Activated naive CD8-positive, alpha-beta T cell treated with anti-CD3 and anti-CD28 coated beads, Interleukin-2, amount 10 ng/mL, durations not matched to agents 7 days and 5 days (primary cell): ENCODE measurements at places on chromosomes 1 and 21.
A peak's percentile ranks its signal among the peaks of the same experiment; 100 is the strongest.

GRCh38 chr1:170558731-170559130 lies 26.8 kb downstream of the GORAB start:
- no peak for DNase-seq

DNA sequence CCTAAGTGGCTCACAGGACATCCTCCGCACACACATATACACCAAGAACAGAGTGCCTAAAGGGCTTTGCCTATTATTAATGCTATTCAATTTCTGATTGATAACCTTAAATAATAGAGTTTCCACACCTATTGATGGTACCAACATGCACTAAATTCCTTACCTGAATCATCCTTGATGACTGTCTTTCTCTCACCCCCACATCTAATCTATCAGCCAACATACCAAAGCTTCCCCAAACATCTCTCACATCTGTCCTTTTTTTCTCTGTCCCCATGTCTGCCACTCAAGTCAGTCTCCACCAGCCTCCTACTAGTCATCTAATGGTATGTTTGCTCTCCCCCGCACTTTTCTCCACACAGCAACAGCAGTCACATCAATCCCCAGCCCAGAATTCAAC lies 174.4 kb downstream of the DSCAM start:
- no peak for DNase-seq

GRCh38 chr1:6152181-6152580 lies 27.9 kb downstream of the CHD5 start:
- DNase-seq: no peak

- no peak for DNase-seq
These were observed 97.8 kb downstream of the BEND5 start for GRCh38 chr1:48678710-48679505.

- no peak for DNase-seq
These were observed 33.2 kb downstream of the TRAF5 start for GRCh38 chr1:211359876-211360275.

GRCh38 chr1:41957568-41957967 lies 38.8 kb upstream of the HIVEP3 start:
- DNase-seq: no peak

DNA sequence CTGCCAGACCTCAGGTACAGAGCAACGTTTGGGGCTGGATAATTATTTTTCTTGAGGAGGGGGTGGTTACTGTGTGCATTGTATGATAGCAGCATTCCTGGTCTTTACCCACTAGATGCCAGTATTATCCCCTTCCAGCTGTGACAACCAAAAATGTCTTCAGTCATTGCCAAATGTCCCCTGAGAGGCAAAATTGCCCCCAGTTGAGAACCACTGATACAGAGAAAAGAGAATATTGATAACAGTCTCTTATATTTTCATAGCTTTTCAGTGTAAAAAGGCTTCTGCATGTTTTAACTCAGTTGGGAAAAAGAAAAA lies 51.8 kb upstream of the SYT14 start:
- DNase-seq: no peak

GRCh38 chr1:98949621-98950020 lies 55.0 kb downstream of the PLPPR5 start:
- no peak for DNase-seq

GRCh38 chr1:5981009-5981380 lies 11.2 kb downstream of the NPHP4 start:
- no peak for DNase-seq

GRCh38 chr1:220700556-220701179 lies 10.5 kb downstream of the C1orf115 start:
- DNase-seq: no peak

GRCh38 chr1:184424945-184425344 lies 38.1 kb downstream of the C1orf21 start:
- no peak for DNase-seq

- DNase-seq: no peak
These were observed 43.9 kb upstream of the TACSTD2 start for GRCh38 chr1:58620926-58621325.

GRCh38 chr1:90339811-90340210 lies 344.9 kb downstream of the ZNF326 start:
- DNase-seq: no peak

DNA sequence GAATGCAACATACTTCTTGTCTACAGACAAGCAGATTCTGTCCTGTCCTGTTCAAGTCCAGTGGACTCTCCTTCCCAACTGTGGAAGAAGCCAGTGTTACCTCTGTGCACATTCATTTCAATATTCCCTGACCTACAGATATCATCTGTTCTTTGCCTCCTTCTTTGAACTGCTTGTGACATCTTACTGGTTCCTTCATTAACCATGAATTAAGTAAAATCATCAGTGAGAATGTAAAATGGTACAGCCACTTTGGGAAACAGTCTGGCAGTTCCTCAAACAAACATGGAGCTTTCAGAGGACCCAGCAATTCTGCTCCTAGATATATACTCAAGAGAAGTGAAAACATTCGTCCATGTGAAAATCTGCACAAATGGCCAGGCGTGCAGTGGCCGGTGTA lies 6.8 kb downstream of the SRARP start:
- DNase-seq: no peak

- DNase-seq: no peak
These were observed 445.5 kb downstream of the MATN1 start for GRCh38 chr1:30277911-30278310.

GRCh38 chr1:29711582-29712283 lies 475.4 kb downstream of the PTPRU start:
- DNase-seq: no peak

GRCh38 chr1:202291961-202292712 lies 49.6 kb downstream of the UBE2T start:
- no peak for DNase-seq

DNA sequence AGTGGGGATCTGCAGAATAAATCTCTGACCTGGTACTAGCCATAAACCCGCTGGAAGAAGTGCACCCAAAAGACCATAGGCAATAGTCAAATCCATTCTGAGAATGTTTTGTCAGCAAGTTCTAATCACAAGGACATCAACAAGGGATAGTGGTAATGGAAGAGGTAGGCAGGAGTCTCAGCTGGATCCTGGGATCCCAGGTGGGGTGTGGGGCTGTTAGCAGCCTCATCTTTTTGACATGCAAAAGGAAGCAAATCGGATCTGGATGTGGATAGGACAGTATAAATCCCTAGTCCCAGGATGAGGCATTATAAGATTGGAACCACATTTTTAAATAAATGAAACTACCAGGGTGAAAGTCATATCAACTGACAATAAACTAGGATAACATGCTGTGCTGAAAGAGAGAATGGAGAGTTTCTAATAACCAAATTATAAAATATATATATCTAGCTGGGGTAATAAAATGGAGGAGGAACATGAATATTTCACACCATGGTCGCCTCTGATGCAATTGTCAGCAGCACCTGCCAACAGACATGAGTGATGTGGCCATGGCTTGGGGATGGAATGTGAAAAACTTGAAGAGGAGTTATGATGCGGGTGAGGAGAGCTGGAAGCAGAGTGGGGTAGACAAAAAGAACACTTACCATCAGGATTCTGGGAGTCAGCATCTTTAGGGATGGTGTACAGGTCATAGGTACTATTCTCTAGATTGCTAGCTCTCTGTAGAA lies 23.7 kb upstream of the PEX19 start:
- no peak for DNase-seq

DNA sequence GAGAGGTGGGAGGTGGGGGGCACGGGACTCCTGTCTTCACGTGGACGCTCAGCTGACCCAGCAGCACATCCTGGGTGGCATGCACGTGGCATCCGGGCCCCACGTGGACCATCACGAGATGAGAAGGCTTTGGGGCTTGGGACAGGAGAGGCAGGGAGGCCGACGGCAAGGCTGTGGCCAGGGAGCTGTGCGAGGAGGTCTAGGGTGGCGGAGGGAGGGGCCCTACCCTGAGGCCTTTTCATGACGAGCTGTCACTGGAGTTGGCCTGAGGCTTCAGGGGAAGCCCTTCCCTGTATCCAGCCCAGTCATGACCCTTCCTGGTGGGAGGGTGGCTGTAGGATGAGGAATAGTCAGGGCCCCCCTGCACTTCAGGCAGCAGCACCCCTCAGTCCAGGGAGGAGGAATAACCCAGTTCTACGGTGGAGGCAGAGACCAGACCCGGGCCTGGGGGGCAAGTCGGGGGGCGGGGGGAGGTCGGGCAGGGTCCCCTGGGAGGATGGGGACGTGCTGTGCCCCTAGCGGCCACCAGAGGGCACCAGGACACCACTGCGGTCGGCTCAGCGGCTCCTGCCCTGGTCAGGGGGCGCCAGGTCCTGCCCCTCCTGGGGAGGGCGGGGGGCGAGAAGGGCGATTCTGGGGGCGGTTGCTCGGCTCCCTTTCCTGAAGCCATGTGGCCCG lies 2.0 kb upstream of the PERM1 start:
- peak; percentile 73 for DNase-seq

DNA sequence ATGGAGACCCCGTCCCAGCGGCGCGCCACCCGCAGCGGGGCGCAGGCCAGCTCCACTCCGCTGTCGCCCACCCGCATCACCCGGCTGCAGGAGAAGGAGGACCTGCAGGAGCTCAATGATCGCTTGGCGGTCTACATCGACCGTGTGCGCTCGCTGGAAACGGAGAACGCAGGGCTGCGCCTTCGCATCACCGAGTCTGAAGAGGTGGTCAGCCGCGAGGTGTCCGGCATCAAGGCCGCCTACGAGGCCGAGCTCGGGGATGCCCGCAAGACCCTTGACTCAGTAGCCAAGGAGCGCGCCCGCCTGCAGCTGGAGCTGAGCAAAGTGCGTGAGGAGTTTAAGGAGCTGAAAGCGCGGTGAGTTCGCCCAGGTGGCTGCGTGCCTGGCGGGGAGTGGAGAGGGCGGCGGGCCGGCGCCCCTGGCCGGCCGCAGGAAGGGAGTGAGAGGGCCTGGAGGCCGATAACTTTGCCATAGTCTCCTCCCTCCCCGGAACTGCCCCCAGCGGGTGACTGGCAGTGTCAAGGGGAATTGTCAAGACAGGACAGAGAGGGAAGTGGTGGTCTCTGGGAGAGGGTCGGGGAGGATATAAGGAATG lies 505 bp downstream of the LMNA start:
- no peak for DNase-seq

- no peak for DNase-seq
These were observed 14.4 kb downstream of the NSL1 start for GRCh38 chr1:212777151-212777550.

DNA sequence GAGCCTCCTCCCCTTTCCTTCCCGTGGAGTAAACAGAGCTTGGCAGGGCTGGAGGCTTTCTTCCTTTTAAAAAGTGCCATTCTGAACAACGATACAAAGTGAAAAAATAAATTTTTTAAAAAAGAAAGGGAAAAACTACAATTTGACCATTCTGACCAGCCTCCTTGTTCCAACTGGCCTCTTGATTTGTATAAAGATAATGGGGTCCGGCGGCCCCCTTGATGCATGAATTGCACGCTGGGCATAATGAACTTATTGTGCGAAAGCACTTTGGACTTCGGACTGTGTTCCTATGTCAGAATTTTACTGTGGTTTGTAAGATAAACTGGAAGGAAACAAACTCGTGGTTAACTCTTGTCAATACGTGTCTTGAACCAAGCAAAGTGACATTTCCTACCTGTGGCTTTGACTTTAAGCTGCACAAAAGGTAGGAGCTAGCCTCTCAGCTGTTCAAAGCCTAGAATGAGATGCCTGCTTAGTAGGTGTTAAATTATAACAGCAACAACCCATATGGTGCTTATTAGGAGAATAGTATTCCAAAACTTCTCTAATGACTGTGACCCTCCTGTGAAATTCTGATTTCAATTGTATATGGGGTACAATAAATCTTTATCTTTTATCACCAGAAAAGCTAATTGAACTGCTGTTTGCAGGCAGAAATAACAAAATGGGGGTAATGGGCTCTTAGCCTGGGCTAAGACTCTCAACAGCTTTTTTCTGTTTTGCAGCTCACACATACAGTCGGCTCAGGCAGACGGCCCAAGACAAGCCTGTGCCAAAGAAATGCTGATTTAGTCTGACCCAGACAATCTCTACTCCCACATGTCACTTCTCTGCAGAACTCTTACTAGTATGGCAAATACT lies 9.3 kb downstream of the IRF2BP2 start:
- no peak for DNase-seq

DNA sequence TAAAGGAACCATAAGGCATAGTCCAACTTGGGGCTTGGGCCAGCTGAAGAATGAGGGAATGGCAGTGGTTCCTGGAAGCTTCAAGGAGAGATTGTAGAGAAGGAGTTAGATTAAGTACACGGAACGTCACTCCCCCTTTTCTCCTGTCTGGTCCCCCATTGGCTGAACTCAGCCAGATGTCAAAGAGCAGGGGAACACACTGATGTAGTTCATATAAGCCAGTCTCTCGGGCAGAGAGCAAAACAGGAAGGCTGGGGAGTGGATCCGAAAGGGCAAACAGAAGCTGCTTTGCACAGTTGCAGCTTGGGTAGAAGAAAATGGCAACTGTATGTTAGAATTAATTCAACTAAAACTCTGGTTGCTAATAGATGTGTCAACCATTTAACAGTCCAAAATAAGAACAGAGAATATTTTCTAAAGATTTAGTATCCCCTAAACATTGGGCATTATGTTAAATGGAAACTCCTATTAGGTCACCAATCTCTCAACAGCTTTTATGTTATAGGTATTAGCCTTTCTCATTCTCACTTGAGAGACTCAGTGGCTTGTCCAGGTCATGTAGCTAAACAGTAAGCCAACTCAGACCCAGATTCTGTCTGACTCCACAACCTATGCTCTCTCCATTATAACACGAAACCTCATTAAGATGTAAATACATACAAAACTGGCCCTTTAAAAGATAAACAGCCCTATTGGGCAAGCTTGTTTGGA lies 600.7 kb upstream of the USP24 start:
- no peak for DNase-seq

DNA sequence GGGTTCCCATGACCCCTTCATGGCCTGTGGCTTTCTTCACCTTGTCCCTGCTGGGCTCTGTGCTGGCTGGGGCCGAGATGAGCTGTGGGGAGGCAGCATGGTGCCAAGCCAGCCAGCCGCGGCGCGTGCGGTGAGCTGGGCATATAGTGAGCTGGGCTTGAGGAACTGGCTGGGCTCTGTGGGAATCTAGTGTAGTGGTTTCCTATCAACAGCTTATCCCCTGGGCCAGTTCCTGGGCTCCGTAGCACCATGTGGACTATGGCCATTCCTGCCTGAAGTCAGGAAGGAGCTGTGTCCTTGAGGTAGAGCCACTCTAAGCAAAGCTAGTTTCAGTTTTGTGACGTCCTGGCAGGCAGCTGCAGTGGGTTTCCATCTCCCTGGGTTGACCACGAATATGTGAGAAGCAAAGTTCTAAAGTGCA lies 1.8 kb downstream of the NCMAP start:
- no peak for DNase-seq

GRCh38 chr1:114135786-114136185 lies 17.9 kb downstream of the SYT6 start:
- DNase-seq: no peak

- no peak for DNase-seq
These were observed 123.0 kb upstream of the IGSF21 start for GRCh38 chr1:17984583-17984982.
